Activated T-cell treated with anti-CD3 and anti-CD28 coated beads for 48 hours (primary cell): ENCODE measurements at places on chromosomes 13 and 19.

GRCh38 chr19:2986951-2987524 is 9.7 kb downstream of the TLE6 start:
- no peak for DNase-seq

DNA sequence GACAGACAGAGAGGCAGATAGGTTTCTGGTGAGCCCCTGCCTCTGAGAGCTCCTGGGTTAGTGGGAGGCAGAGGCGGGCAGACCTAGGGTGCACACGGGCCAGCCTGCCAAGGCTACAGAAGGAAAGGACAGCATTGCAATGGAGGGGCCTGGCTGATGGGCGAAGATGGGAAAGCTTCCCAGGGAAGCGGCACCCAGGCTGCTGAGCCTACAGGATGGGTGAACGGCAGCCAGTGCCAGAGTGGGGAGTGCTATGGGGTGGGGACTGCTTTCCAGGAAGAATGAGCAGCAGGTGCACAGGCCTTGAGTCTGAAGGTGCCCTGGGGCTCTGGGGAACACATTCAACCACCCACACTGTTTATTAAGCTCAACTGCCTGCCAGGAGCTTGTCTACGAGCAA is 702 bp upstream of the MAG start:
- DNase-seq, result no peak

DNA sequence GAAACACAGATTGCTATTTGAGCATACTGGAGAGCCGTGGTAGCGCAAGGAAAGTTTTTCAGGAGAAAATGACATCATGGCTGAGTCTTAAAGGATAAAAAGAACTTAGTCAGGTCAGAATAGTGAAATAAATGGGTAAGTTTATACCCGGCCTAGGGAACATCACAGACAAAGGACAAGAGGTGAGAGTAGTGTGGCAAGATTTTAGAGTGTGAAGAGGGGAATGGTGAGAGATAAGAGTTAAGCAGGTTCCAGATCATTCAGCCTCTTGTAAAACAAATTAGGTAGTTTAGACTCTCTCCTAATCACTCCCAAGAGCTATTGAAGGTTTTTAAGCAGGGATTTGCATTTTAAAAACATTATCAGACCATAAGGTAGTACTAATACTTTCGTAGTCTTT is 116.0 kb upstream of the MAB21L1 start:
- DNase-seq, result no peak

DNA sequence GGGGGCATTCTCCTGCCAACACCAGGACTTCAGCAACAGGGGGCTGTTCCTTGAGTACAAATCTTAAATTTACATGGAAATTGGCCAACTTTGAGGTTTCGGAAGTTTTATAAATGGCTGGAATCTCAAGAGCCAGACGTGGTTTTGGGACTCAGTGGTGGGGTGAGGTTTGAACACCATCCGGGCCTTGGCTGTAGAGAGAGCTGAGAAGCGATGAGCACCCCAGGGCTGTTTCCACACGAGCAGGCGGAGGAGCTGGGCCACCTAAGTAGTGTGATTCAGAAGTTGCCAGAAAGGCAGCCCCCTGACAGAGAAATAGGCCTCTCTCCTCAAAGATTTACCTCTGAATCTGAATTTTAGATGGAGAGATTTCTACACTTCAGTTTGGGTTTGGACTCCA is 89.0 kb downstream of the FGF9 start:
- no peak for DNase-seq

DNA sequence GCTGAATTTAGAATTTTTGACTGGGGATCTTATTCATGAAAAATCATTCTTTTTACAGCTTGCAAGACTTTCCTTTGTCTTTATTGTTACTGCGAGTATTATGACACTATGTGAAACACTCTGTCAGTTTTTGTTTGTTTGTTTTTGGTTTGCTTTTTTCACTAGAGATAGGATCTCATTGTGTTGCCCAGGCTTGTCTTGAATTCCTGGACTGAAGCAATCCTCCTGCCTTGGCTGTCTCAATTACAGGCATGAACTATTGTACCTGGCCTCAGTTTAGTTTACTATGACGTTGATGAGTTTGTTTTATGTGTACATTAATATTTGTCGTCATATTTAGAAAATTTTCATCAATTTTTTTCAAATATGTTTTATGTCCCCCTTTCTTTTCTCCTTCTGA is 1030.0 kb upstream of the PRR20A start:
- DNase-seq, result no peak

- no peak for DNase-seq
Measured at GRCh38 chr19:39377373-39378362, 13.2 kb downstream of the PAF1 start.

DNA sequence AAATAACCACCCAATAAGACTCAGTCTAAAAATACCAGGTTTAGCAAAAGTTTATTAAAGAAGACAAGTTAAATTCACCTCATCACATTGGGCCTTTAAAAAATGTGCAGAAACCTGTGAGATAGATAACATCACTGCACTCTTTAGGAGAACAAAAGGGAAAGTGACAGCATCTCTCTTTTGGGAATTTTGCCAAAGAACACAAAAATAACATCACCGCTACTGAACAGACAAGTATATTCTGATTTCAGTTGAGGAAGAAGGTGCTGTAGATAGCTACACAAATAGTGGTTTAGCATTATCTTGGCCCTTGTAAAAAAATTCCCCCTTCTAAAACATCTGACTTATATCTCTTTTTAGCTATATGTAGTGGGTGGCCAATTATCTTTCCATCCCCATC is 244.7 kb downstream of the VWA8 start:
- DNase-seq, result no peak

DNA sequence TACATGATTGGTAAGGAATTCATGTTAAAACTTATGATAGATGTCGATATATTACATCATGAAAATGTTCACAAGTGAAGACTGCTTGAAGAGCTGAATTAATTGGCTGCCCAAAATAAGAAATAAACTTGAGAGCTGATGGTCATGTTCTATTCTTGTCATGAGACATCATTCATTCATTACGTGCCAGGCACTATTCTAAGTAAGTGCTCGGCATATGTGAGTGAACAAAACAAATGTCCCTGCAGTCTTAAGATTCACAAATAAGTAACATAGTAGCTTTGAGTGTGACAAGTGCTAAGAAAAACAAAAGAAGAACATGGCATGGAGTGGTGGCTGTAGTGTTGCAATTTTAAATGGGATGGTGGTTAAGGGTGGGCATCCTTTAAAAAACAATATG is 329.3 kb downstream of the SUCLA2 start:
- no peak for DNase-seq

DNA sequence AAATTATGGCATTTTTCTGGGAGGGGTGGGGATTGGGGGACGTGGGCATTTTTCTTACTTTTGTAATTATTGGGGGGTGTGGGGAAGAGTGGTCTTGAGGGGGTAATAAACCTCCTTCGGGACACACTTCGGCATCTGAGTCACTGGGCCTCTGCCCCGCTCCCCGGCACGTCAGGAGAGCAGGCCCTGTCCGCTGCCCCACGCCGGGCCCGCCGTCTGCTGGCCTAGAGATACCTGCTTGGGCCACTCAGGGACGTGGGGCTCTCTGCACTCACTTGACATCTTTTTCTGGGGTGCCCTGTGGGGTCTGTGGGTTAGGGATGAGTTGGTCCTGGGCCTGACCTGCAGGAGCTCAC is 3.5 kb upstream of the FTL start:
- no peak for DNase-seq

GRCh38 chr19:4152241-4152998 is 1.0 kb upstream of the CREB3L3 start:
- DNase-seq, result no peak

GRCh38 chr13:48806522-48806921 is 152.8 kb downstream of the CYSLTR2 start:
- DNase-seq, result no peak

GRCh38 chr19:33794683-33795369 is 1.8 kb upstream of the KCTD15 start:
- no peak for DNase-seq

DNA sequence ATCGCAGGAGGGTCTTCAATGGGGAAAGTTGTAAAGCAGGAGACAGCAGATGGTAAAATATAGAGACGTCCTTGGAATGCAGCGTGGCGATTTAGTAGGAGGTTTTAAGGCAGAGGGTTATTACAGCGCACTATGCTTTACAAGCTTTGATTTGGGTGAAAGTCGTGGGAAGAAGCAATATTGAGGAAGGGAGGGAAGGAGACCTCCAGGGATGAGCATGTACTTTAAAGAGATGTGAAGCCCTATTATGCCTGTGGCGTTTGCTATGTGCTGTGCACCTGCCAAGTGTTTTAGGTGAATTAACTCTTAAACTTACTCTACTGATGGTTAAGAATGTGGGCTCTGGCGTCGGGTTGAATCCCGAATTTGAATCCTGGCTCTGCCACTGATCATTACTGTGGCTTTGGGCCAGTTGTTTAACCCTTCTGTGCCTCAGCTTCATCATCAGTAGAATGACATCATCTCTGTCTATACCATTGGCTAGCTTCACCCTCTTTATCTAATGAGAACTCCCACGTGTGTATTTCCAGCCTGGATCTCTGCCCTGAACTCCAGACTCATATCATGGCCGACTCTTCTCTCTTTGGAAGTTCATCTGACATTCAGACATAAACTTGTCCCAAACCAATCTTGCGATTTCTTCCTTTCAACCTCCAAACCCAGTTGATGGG is 583 bp downstream of the CCDC61 start:
- DNase-seq, result no peak

GRCh38 chr19:9981406-9982260 is 28.7 kb downstream of the COL5A3 start:
- no peak for DNase-seq

DNA sequence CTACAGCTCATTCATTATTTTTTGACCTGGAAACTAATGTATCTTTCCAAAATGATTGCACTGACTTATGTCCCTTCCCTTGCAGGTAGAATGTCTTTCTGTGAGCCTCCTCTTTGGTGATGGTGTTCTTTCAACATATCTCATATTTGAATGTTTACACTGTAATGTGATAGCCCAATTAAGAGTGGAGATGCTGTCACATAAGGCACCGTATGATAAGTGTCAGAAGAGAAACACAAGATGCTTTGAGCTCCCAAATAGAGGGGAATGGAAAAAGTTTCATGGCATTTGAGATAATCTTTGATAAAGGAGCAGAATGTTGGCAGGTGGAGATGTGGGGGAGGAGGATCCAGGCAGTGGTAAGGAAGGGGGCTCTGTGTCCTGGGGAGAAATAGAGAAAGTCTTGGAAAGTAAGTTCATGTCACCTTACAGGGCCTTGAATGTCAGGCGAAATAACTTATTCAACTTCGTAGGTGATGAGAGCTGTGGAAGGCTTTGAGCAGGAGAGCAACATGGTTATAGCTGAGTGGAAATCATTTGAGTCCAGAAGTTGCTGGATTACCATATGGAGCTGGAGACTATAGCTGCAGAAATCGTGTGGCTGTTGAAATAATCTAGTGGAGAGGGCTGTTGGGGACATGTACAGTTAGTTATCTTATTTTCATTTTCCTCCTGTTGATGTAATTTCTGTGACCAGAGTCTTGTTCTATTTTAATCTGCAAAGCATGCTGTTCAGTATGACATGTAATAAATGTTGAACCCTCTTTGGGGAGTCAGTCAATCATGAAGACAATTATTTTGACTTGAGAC is 10.3 kb upstream of the RNF113B start:
- no peak for DNase-seq

GRCh38 chr19:29491491-29491890 is 34.3 kb upstream of the VSTM2B start:
- DNase-seq, result no peak
